ENCODE measurements at places on chromosomes 16 and 17.

- no peak for DNase-seq
These were observed 71.1 kb downstream of the BANP start for GRCh38 chr16:88022076-88023042.

- peak; percentile 70 for DNase-seq
These were observed 124.1 kb downstream of the PRKCA start for GRCh38 chr17:66426397-66427033.

GRCh38 chr16:73002866-73003265 lies 45.1 kb downstream of the ZFHX3 start:
- DNase-seq, result no peak

DNA sequence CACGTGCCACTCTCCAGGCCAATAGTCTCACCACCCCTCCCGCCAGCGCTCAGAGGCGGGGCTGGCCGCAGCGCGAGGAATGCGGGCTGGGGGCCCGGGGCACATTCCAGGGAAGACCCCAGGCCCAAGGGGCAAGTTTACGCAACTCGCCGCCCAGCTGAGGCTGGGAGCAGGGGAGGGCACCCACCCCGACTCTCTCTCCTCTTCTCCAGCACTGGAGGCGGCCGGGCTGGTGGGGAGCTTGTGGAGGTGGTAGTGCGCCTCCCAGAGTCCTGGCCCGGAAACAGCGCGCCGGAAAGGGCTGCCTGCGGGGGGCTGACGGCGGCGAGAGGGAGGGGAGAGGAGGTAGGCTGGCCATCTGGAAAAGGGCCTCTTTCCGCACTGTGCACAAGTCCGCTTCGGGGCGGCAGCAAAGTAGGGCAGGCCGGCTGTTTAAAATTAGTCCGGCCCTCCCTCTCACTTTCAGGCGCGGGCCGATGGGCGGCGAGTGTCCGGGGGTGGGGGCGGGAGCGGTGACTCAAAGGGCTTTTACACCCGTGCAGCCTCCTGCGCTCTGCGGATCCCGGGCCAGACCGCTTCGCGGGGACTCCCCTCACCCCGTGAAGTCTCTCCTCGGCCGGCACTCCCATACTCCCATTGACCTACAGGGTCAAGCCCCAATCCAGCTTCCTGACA lies 1.1 kb downstream of the FHOD1 start:
- peak; percentile 90 for DNase-seq

GRCh38 chr17:79537061-79537460 lies 73.8 kb downstream of the RBFOX3 start:
- no peak for DNase-seq

- peak; percentile 24 for DNase-seq
These were observed at the start of gene SMTNL2 for GRCh38 chr17:4584101-4584916. Gene SMTNL2 (plus strand): TSS chr17:4584529. CDS start chr17:4584606, 77 bp downstream.

DNA sequence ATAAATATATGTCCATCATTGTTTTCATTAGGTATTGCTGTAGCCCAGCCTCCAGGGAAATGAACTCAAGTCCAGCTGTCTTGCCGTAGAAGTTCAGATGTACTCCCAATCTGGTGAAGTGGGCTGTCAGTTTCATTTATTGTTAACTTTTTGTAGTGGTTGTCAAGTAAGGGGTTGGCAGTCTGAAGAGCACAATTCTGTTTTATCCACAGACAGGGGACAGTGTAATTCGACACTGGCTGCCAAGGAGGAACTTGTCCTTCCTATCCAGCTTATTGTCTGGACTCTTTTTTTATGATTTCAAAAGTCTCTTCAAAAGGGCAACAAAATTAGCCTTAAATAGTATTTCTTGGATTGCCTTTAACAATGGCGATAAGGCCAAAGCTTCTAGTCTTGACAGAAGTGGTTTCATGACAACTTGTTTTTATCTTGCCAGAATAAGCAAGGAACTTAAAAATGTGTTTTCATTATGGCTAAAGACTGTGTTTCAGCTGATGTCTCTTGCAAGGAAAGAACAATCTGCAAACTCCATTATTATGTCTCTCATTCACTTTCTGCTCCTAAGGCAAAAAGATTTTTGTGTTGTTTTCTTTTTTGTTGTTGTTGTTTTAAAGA lies 73.9 kb upstream of the TANC2 start:
- DNase-seq, result peak; percentile 45

DNA sequence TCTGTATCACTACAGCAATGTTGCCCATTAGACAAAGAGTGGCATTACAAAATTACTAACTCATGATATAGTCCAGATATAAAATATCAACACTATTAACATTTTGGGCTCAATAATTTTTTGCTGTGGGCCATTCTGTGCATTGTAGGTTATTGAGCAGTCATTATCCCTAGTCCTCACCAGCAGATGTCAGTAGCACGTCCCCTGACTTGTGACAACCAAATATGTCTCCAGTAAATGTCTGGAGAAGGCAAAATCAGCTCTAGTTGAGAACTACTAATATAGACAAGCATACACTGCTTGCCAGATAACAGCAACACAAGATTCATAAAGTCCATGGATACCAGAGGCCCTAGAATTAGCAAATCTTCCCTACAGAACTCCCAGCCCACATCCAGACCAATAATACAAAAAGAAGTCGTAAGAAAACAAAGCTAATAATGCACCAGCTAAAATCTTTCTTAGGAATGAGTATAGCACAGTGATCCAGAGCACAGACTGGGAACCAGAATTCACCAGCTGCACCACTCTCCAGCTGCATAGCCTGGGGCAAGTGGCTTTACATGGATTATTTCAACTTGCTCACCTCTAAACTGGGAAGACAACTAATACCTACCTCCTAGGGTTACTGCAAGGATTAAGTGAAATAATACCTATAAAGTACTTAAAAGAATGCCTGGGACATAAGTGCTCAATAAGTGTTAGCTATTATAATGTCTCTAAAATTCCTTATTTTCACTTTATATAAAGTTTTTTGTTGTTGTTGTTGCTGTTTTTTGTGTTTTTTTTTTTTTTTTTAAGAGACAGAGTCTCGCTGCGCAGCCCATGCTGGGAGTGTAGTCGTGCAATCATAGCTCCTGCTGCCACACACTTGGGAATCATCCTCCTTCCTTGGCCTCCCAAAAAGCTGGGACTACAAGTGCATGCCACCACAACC lies 23.7 kb downstream of the HELZ start:
- no peak for DNase-seq

DNA sequence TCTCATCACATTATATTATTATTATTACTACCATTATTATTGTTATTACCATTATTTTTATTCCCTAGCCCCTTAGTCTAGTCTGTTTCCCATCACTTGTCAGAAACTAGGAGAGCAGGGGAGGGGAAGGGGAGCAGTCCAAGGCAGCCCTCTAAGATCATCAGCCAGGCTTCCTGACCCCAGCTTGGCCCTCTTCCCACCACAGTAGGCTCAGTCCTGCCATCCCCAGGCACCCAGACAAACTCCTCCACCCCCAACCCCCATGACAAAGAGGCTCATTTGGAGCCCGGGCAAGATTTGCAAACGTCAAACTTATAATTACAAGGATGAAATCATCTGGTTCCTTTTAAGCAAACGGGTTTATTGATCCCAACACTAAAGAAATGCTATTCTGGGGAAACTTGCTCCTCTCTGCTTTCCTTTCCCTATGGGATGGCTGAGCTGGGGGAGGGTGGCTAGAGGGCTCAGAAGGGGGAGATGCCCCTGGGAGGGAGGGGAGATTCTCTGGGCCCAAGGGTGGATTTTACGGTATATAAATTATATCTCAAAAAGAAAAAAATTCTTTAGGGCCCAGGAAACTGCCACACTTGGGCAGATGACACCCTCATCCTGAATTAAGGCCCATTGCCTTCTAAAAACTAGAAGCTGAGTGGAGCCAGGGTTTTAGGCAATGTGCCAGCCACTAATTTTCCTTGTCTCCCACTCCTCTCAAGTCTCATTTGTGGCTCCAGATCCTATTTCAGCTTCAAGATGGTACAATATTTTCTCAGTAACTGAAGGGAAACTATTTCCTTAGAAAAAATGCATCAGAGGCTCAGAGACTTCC lies 4.4 kb upstream of the CBFB start:
- no peak for DNase-seq

DNA sequence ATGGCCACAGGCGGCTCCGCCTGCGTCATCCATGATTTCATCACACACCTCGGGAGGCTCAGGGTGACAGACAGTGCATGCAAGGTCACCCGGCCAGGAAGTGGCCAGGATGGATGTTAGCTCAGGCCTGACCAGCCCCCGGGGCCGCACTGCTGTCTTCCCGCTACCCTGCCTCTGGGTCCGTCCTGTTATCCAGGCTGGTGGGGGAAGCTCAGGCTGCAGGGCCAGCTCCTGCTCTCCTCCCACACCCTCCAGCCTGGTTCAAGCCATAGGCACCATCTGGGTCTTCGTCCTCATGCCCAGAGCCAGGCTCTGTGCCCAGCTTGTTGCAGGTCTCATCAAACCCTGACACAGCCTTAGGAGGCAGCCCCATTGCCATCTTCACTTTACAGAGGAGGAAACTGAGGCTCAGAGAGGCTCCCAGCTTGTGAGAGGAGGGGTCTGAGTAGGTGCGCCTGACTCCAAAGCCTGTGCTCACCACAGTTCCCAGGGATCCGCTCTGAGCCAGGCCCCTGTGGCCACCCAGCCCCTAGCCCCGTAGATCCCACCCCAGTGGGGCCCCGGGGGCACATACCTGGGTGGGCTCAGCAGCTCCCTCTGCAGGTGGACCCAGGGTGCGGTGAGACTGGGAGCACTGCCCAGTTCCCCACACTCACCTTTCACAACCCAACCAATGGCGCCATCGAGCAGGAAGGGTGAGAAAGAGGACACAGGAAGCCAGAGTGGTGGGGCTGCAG lies 412 bp upstream of the ADGRG3 start:
- DNase-seq, result no peak

GRCh38 chr17:68602289-68602688 lies 1.1 kb upstream of the FAM20A start:
- DNase-seq, result no peak

DNA sequence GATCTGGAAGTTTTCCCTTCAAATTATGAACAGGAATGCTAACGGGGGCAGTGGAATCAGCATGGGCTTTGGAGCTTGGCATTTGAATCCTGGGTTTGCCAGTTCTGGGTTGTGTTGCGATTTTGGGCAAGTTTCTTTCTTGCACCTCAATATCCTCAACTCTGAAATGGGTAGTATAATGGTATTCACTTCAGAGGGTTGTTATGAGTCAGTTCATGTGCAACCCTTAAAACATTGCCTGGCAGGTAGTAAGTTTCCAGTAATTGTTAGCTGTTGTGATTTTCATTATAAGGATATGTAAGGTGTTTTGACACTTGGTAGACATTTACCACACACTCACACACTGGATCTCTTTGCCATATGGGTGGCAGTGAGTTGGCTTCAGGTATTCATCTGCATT lies 33.4 kb downstream of the SNX29 start:
- DNase-seq, result no peak

GRCh38 chr16:84239909-84240308 lies at the start of gene KCNG4:
Gene KCNG4 (minus strand): TSS chr16:84240012. CDS start chr16:84237485, 2,527 bp downstream.
- no peak for DNase-seq

GRCh38 chr16:51719376-51719775 lies 568.3 kb upstream of the SALL1 start:
- no peak for DNase-seq

GRCh38 chr17:7496470-7497183 lies 12.5 kb downstream of the POLR2A start:
- DNase-seq, result no peak

GRCh38 chr17:6526362-6527152 lies 29.8 kb downstream of the PITPNM3 start:
- no peak for DNase-seq

- DNase-seq, result no peak
These were observed 144.5 kb downstream of the GRIN2A start for GRCh38 chr16:10037751-10038150.

- DNase-seq, result peak; percentile 8
These were observed 358.5 kb upstream of the PMFBP1 start for GRCh38 chr16:72530434-72530833.

- no peak for DNase-seq
These were observed 14.9 kb downstream of the CEP112 start for GRCh38 chr17:66177048-66177447.

GRCh38 chr16:72101195-72101594 lies 7.5 kb downstream of the DHX38 start:
- no peak for DNase-seq

DNA sequence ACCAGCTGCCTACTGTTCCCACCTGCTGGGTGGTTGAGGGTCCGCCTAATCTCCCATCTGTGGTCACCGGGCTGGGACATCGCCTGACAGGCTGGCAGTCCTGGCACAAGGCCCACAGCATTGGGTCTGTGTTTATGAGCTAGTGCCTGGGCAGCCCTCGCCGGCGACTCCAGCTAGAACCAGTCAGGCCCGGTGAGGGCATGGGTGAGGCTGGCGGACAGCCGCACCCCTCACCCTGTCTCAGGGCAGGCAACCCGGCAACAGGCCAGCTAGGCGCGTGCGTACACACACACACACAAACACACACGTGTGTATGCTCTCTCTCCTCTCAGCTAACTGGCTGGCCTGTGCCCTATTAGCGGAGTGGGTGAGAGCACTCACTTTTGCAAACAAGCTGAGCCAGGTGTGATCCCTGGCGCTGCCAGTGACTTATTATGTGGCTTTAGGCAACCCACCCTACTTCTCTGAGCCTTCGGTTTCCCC lies 10.4 kb downstream of the HSD11B2 start:
- DNase-seq, result no peak

DNA sequence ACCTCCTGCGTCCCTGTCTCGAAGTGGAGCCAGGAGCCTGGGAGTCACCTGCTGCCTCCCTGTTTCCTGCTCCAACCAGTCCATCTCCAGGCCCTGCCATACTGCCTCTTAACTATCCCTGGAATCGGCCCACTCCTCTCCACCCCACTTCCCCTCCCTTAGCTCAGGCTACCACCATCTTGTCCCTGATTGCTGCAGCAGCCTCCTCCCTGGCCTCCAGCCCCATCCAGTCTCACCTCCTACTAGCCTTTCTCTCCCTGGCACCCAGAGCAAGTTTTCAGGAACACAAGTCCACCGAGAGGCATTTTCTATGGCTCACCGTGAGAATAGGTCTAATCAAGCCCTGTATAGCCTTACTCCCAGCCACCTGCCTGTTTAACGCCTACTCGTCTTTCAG lies 865 bp upstream of the CAMKK1 start:
- no peak for DNase-seq

DNA sequence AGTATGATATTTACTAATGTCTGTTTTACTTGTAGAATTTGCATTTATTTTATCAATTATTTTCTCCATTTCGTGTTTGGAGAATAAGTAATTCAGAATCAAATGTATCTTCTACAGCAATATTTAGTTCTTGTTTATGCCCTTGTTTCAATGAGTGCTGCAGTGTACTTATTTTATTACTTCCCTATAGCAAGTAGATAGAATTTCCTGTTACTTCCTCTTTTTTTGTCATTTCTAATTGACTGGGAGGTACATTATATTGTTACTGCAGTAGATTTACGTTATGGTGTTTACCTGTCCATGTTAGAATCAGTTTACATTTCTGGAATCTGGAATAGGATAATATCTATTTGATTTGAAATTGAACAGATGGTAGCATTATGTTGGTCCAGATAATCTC lies 71.2 kb downstream of the OMG start:
- peak; percentile 59 for DNase-seq

- peak; percentile 7 for DNase-seq
These were observed 173.3 kb downstream of the PMP22 start for GRCh38 chr17:15091825-15092224.
